Renal cortical epithelial cell (primary cell): ENCODE measurements at places on chromosomes 1 and 21. TPM values are rescaled to one million over a fixed set of nuclear protein-coding genes. Genes with fewer than 3 reads are reported as not detected.

GRCh38 chr1:119141020-119141424 lies 569 bp upstream of the WARS2 start:
- no peak for DNase-seq

GRCh38 chr21:44887126-44887806 lies 13.8 kb upstream of the PTTG1IP start:
- DNase-seq: no peak

DNA sequence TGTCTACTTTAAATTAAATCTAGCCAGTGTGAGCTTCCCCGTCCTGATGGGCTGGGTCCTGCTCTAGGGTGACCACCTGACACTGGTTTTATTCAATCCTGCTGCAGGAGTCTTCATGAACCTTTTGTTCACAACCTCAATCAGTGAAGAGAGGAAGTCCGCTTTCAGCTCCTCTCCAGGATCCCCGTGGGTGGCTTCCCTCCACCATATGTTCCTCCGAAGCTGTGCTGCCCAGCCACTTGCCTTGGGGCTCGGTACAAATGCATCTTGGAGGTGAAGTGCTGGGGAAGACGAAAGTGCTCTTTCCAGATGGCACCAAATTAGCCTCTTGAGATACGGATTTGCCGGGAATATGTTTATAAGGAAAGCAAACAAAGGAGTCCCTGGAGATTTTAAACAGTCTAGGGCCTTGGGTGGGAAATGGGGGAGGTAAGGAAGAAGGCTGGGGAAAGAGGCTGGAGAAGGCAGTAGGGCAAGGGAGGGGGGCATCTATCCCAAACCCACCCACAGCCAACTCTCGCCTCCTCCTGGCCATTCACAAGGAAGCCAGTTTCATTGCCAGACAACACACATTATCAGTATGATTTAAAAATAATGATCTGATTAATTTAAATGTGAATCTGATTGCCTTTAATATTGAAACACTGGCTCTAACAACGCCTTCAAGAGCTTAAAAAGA lies 430.8 kb downstream of the DISC1 start:
- no peak for DNase-seq

SLC6A17 gene
- total RNA-seq: 0.35 and 0.45 TPM in 2 replicates
